Spleen (tissue), 13 donors: ENCODE measurements at places on chromosomes 3 and 15. TPM values are rescaled to one million over a fixed set of nuclear protein-coding genes. Genes with fewer than 3 reads are reported as not detected.
A peak's percentile ranks its signal among the peaks of the same experiment; 100 is the strongest.

DNA sequence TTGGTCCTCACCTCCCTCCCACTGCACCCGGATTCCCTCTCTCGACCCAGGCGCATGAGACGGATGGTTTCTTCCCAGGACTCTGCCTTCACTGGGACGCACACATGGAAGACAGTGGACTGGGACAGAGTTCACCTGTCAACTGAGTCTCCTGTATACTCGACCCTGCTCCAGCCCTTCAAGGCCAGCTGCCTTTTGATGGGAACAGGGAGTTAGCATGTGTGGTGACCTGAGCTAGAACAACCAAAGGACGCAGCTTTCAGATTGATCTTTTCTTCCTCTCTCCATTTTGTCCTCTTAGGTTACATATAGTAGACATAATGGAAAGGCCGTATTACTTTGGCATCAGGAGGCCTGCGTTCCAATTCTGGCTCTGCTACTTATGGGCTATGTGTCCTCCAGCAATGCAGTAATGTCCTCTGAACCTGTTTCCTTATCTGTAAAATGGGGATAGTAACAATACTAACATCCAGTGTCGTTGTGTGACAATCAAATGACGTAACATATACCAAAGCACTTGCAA is 94.1 kb downstream of the PEX5L start:
- no peak for DNase-seq

BCL6 gene
- 444 TPM for total RNA-seq

DNA sequence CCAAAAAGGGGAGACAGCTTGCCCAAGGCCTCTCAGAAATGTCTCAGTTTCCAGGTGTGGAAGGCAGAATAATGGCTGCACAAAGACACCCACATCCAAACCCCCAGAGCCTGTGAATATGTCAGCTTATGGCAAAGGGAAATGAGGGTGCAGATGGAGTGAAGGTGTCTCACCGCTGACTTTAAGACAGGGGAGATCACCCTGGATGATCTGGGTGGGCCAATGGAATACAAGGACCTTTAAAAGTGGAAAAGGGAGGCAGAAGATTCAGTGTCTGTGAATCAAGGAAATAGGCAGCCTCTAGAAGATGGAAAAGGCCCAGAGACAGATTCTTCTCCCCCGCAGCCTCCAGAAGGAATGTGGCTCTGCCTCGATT is 48.8 kb upstream of the ATP2B2 start:
- DNase-seq, result no peak

LINGO1 gene
- total RNA-seq, result 2.0 TPM

THRB gene
- 16.6 TPM for total RNA-seq

GRCh38 chr3:13684854-13685253 is 135.9 kb downstream of the FBLN2 start:
- no peak for DNase-seq

- DNase-seq, result no peak
These were observed 2.5 kb downstream of the FEM1B start for GRCh38 chr15:68279779-68280753.

SLC22A14 gene
- total RNA-seq, result not detected

- DNase-seq, result no peak
These were observed 189.3 kb downstream of the NFKBIZ start for GRCh38 chr3:102038477-102039142.

FOXB1 gene
- total RNA-seq, result 0.13 TPM

NPAP1 gene
- 0.23 TPM for total RNA-seq

DGKG gene
- 7.7 TPM for total RNA-seq

KIF7 gene
- total RNA-seq, result 2.3 TPM

GRCh38 chr15:40769274-40770146 is at the start of gene C15orf62:
C15orf62 (plus strand) TSS chr15:40769980; CDS start chr15:40770496, 516 bp downstream.
- DNase-seq, result peak; percentile 88

GRCh38 chr3:33467786-33468185 is 27.6 kb upstream of the UBP1 start:
- no peak for DNase-seq

GRCh38 chr3:47780741-47781684 is 680 bp downstream of the SMARCC1 start:
- peak; percentile 95 for DNase-seq

DNA sequence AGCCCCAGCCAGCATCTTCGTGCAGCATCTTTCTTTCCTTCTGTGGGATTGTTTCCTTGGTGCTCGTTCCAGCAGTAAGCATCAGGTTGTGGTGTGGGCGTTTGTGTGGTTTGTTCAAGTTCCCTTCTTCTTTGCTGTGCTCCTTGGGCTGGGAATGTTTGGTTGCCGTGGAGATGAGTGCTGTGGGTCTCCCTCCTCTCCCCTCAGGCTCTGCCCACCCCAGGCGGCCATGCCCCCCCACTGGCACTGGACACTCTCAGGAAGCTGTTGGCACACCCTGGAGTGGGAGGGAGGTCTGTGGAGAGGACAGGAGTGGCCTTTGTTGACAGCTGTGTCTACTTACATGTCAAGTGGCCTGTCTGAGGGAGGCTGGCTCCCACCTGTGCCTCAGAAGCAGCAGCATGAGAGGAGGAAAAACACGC is 46.5 kb upstream of the SACM1L start:
- no peak for DNase-seq

- no peak for DNase-seq
These were observed 3.0 kb upstream of the PIAS1 start for GRCh38 chr15:68051109-68051508.

DNA sequence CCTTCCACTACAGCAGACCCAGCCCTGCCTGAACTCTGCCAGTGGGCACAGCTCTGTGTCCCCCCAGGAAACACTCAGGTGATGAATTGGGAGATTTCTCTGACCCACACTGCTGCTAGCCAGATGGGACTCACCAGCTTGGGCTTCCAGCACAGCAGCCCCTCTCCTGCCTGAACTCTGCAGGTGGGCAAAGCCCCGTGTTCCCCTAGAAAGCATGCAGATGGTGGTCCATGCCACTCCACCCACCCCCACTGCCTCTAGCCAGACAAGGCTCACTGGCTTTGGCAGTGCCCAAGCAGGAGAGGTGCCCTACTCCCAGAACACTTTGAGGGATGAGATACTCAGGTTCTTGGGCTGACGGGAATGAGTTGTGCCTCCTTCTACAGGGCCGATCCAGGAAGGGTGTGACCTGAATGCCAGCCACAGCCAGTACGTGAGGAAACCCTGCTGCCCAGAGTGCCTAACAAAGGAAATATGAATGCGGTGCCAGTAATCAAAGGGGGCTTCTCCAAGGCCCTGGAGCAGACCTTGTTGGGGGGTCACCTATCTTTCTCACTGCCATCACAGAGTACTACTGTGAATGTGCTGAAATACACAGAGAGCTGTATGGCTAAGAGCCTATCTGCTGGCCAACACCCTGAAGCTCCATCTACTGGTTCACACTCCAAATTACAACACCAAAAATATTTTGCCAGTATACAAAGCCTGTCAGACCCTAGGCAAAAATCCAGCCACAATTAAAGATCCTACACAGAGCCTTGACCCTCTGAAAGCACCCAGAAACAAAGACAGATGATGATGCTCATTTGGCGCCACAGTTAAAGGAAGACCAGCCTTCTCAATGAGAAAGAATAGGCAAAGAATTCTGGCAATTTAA is 61.9 kb downstream of the BTLA start:
- DNase-seq, result no peak

- DNase-seq, result no peak
These were observed 23.7 kb upstream of the TICRR start for GRCh38 chr15:89551550-89551949.

GRCh38 chr3:126538966-126539365 is 15.0 kb downstream of the CHST13 start:
- DNase-seq, result no peak

DNA sequence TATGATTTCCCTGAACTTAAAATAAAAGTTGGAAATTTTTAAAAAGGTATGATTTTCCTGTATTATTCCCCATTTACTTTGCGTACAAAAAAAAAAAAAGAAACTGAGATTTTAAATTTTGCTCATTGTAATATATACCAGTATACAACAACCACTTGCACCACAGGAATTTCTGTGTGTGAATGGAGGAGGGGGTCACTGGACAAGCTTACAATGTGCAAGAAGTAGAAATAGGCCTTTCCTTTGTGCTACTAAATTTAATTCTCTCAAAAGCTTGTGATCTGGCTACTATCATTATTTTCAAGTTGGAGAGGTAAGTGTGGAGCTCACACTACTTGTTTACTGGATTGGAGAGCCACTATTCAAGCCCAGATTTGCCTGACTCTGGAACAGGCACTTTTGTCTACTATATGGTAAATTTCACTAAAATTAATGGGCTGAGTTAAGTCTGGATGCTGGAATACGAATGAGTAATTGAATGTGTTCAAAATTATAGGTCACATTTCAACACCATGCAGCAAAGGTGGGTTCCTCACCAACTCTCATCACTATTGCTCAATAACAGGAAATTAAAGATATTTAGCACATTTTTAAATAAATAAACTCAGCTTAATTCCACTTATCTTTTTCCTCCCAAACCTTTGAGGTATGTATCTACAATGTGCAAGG is 148.0 kb upstream of the MBNL1 start:
- no peak for DNase-seq

SEMA6D gene
- 2.3 TPM for total RNA-seq

DNA sequence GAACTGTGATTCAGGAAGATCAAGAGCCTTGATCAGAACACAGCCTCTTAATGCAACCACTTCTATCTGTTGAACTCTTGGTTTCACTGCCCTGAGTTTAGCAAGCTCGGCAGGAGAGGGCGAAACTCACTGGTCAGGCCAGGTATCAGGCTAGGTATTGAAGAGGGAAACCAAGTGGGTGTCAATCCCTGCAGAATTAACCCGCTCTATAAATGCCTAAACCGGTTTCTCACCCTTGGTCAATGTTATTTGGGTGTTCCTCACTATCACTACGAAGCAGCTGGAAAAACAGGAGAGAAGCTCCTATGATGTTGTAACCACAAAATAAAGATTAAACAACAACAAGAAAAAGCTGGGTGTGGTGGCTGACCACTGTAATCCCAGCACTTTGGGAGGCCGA is 23.9 kb downstream of the LIPH start:
- no peak for DNase-seq

TUSC7 gene
- total RNA-seq, result not detected

SUCNR1 gene
- total RNA-seq, result 11.7 TPM

PLSCR5 gene
- total RNA-seq, result not detected
